ENCODE measurements at places on chromosomes 4 and X. TPM values are rescaled to one million over a fixed set of nuclear protein-coding genes. Genes with fewer than 3 reads are reported as not detected.

The PCDH18 gene
- not detected for total RNA-seq

The DACH2 gene
- not detected for total RNA-seq

The USP17L30 gene
- total RNA-seq, result not detected

The NPY5R gene
- not detected for total RNA-seq

The CENPC gene
- 134 TPM for total RNA-seq

The SPANXA1 gene
- not detected for total RNA-seq

The CLDN22 gene
- total RNA-seq, result not detected

The GAGE12J gene
- total RNA-seq, result not detected

The GABRA4 gene
- not detected for total RNA-seq

The SORBS2 gene
- 0.08 TPM for total RNA-seq

The HSFX4 gene
- total RNA-seq, result not detected

The USP46 gene
- 3.1 TPM for total RNA-seq

GRCh38 chr4:3067473-3068001, 6.8 kb downstream of the HTT-AS start:
- no peak for DNase-seq

GRCh38 chrX:31449965-31450364, 378.1 kb upstream of the FTHL17 start:
- DNase-seq, result no peak

- no peak for DNase-seq
These were observed 173.5 kb downstream of the DCLK2 start for GRCh38 chr4:150251752-150252190.

DNA sequence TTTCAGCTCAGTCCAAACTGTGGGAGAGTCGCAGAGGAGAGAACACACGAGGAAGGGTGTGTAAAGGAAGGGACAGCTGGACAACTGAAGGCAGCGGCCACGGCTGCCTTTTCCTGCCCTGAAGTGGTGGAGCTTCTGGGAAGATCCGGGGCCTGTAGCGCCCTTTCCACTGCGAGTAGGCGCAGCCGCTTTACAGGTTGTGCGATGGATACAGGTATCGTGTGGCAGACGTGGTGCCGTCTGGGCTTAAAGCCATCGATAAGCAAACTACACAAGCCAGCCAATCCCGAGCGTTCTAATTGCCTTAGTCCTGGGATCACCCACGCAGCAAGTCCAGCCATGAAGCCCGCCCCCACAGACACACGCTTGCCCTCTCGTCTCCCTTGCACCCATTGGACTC, 15.4 kb downstream of the NKX6-1 start:
- no peak for DNase-seq

- DNase-seq, result no peak
These were observed 57.1 kb upstream of the USP38 start for GRCh38 chr4:143127621-143128020.

DNA sequence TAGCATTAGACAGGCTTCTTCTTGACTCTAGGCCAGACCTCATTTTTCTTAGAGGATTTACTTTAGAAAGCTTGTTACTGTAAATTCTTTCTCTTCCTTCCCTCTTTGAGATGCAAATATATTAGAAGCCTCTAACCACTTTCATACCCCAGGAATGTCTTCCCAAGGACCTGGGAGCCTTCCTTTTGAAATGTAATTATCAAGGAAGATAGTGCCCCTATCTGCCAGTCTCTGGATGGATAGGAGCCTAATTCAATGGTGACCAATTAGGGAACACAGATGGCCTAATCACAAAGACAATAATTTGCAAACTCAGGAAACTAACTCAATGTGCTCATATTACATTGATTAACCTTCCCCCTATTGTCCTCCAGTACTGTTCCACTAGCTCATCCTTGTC, 145.6 kb upstream of the DCAF8L1 start:
- DNase-seq, result no peak

DNA sequence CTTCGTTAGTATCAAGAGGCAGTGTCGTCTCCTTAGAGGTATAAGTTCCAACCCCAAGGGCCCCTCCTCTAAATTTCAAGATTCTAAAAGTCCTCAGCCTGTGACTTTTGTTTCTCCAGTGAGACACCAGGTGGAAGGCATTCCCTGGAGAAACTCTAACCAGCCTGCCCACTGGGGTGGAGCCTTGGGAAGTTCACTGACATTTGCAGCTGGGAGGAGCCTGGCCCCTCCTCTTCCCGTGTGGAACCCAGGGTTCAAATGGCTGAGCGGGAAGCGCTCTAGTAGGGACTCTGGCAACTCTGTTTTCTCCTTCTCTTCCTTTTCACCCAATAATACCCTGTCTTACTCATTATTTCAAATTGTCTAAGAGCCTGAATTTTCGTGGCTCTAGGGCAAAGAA, 325.0 kb downstream of the TLL1 start:
- no peak for DNase-seq

DNA sequence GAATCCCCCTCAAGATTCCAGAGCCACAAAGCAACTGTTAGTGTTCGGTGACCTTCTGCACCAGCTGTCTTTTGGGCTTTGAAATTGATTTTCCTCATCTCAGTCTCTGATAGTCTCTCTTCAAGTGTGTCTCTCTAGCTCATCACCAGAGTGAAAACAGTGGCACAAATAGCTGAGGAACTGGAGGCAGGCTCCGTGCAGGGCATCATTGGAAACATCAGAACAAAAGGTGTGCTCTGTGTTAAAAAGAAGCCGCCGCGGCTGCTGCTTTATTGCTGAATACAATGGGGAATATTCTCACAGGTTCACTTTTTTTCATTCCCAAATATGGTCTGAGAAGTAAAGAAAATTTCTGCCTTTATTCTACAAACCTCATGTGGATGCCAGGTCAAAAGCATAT, 297.5 kb downstream of the DCTD start:
- DNase-seq, result no peak

DNA sequence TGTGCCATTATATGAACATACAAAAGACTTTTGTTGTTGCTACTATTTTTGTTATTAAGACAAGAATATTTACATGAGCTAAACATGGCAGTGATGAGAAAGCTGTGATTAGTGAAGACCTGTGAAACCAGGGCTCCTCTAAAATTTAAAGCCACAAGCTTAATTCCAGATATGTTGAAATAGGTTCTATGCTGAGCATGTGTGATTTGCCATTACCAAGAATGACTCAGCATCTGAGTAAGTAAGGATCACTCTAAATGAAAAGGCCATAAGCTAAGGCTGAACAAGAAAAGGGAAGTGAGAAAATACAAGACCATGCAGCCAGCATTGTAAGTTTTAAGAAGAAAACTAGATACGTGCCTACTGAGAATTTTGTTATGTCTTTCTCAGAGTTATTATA, 75.9 kb upstream of the CAMK2D start:
- peak; percentile 16 for DNase-seq

GRCh38 chrX:47143894-47144625, 442 bp downstream of the NDUFB11 start:
- no peak for DNase-seq

DNA sequence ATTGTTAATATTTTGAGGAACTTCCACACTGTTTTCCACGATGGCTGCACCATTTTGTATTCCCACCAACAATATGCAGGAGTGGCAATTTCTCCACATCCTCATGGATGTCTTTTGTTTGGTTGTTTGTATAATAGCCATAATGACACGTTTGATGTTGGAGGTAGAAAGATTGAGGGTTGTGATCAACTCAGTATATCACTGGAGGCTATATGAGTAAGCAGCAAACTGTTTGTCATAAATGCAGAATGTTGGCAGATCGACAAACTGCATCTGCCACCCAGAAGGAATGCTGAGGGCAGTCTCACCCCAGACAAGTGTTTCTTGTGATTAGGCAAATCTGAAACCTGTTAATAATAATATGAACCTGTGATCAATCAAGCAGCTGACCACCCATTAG, 243.9 kb upstream of the WDFY3 start:
- DNase-seq, result no peak

- DNase-seq, result peak; percentile 21
These were observed 1.2 kb downstream of the PNPLA4 start for GRCh38 chrX:7925867-7926472.

DNA sequence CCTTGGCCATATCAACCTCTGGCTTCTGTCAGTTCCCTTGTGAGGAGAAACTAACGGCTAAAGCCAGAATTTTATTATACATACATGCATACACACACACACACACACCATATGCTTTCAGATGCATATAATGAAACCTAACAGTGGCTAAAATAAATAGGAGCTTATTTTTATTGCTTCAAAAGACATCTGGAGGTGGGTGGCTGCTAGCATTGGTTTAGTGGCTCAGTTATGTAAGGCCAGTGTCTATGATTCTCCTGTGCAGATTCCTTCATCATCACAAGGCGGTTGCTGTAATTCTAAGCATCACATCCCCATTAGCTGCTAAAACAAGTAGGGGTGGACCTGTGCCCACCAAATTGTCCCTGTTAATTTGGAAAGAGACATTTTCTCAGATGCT, 110.8 kb downstream of the MAPK10 start:
- DNase-seq, result no peak

DNA sequence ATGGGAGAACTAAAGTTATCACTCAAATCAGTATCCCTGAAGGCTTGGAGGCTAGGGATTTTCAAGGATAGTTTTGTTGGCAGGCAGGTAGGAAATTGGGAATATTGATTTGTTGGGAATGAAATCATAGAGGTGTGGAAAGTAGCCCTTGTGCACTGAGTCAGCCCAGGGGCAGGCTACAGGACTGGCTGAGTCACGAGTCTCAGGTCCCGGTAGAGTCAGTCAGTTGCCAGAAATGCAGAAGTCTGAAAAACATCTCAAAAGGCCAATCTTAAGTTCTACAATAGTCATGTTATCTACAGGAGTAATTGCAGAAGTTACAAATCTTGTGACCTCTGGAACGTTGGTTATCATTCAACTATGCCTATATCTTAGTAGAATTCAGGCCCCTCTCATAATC, 153.1 kb downstream of the GC start:
- no peak for DNase-seq

GRCh38 chrX:30304866-30305265, 4.3 kb downstream of the NR0B1 start:
- DNase-seq, result no peak

GRCh38 chr4:86118711-86119110, 241.1 kb downstream of the MAPK10 start:
- no peak for DNase-seq

DNA sequence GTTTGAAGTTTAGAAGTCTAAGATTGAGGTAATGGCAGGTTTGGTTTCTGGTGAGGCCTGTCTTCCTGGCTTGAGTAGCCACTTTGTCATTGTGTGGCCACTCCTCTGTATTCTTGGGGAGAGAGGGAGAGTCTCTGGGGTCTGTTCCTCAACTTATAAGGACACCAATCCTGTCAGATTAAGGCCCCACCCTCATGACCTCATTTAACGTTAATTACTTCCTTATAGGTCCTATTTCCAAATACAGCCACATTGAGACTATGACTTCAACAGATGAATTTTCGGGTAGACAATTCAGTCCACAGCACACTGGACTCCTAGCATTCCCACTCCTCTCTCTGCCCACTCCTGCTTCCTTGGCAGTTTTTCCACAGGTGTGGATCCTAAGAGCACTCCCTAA, 350.8 kb upstream of the CASK start:
- DNase-seq, result no peak

All from CD8-positive, alpha-beta T cell (primary cell).